Lung microvascular endothelial cell (primary cell): ENCODE measurements at places on chromosomes 11 and 22.

DNA sequence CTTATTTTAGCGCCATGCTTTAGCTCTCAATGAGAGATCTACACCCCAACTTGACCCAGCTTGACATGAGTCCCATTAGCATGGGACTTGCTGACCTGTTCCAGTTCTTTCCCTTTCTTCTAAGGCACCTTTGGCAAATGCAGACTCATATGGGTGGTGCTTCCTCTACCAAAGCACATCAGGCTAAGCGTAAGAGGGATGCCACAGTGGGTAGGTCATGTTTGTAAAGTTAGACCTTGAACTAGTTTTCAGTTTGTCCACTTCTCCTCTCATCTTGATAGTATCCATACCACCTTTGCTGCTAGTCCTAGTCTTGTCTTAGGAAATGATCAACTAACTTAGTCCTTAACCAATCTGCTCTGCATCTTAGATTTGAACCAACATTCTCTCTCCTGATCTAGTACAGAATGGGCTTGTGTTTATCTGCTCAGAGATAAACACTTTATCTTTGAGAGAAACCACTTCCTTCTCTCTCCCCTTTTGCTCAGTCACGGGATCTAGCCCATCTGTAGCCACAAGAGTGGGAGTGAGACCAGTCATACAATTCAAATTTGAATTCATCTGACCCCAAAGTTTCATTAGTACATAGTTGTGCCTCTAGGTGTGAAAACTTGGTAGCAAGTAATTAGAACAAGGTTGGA is 72.1 kb upstream of the CD44 start:
- DNase-seq = no peak

DNA sequence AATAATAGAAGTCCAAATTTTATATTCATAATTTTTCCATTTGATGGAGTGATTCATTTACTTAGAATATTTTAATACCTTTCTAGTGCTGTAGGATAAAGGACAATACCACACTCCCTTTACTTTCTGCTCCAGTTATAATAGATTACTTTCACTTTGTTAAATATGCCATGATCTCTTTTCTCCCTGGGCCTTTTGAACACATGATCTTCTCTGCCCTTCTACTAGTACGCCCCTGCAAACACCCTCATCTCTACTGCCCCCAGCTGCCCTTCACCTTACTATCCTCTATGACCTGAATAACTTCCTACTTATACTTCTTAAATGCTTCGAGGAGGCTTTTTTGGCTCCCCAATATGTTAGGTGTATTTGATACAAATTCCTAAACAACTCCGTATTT is 177.3 kb downstream of the GUCY1A2 start:
- no peak for DNase-seq

- no peak for DNase-seq
These were observed 69.7 kb upstream of the GRK3 start for GRCh38 chr22:25494774-25495173.

DNA sequence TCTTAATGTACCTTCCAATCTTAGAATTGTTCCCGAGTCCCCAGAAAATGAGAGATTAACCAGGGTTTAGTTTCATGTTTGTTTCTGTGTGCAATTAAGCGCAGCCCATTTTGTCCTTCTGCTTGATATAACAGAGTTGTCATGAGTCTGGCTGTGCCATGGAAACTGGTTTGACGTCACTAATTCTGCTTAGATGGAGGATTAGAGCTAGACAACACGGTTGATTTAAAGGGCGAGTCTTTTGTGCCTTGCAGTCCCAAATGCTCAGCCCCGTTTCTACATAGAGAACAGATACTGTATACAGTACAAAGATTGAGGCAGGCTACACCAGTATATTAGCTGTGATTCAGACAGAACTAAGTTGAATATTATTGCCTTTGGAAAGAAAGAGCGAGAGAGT is 45.5 kb upstream of the ALKBH3 start:
- no peak for DNase-seq

GRCh38 chr22:48450188-48450825 is 1377.4 kb downstream of the BRD1 start:
- no peak for DNase-seq

GRCh38 chr11:28123151-28123581 is 15.0 kb downstream of the METTL15 start:
- peak; percentile 22 for DNase-seq

GRCh38 chr11:12167061-12168000 is 56.9 kb downstream of the MICAL2 start:
- peak; percentile 98 for DNase-seq

DNA sequence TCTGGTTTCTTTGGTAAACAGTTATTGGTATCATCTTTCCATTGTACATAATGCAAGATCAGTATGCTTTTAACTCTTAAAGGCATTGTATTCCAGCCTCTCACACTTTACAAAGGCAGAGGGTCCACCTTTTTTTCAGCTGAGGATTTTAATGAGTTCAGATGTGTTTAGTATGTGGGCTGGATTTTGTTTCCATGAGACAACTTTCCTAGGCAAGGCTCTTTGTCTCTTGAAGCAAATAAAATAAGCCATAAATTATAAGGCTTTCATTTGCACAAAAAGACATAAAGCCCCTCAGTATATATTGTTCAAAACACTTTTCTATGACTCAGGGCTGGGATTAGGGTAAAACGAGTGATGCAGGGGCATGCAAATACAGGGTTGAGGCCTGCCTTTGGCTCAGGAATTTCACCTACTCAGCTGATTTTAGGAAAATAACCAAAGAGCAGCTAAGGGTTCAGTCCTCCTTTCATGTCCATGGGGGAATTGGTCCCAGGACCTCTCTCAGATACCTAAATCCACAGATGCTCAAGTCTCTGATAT is 7.6 kb downstream of the MMP20 start:
- no peak for DNase-seq

GRCh38 chr11:3853899-3854659 is 1.4 kb upstream of the STIM1 start:
- no peak for DNase-seq

DNA sequence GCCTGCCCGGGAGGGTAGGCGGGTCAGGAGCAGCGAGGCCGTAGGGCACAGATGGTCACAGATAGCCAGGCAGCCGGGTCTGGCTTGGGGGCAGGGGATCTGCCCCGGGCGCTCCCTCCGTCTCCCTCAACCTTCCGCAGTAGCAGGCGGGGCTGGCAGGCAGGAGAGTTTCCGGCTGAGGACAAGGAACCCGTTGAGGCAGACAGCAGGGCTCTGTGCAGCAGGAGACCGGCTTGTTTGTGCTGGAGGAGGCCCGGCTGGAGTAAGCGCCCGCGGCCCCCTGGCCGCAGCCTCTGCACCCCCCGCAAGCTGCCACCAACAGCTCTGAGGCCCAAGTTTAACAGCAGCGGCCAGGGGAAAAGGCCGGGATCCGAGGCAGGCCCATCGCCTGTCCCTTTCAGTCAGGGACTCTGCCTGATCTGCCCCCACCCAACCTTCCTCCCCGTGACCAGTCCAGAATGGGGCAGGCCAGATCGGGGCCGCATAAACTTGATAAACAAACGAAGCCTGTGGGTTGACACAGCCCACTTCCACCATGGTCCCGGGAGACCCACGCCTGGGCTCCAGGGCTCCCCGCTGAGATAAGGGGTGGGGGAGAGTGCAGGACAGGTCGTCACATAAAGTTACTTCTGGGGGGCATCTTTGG is 13.6 kb downstream of the SCARF2 start:
- no peak for DNase-seq

- peak; percentile 92 for DNase-seq
These were observed 61.1 kb downstream of the ST3GAL4 start for GRCh38 chr11:126416542-126417090.

DNA sequence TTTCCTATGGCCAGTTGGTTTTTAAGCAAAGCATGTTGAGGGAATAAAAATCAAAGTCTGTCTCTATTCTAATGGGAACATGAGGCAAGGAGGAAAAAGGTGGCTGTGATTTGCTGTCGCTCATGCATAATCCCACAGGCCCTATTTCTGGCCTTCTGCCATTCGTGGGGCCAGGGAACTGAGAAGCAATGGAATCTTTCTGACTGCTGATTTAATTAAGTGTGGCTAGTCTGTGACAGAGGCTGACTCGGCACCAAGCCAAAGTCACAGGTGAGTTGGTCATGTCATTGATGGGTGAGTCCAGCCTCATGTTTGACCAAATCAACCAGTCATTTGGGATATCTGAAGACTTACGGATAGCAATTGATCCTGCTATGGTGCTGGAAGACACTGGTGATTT is 429.3 kb upstream of the CADM1 start:
- DNase-seq = no peak

DNA sequence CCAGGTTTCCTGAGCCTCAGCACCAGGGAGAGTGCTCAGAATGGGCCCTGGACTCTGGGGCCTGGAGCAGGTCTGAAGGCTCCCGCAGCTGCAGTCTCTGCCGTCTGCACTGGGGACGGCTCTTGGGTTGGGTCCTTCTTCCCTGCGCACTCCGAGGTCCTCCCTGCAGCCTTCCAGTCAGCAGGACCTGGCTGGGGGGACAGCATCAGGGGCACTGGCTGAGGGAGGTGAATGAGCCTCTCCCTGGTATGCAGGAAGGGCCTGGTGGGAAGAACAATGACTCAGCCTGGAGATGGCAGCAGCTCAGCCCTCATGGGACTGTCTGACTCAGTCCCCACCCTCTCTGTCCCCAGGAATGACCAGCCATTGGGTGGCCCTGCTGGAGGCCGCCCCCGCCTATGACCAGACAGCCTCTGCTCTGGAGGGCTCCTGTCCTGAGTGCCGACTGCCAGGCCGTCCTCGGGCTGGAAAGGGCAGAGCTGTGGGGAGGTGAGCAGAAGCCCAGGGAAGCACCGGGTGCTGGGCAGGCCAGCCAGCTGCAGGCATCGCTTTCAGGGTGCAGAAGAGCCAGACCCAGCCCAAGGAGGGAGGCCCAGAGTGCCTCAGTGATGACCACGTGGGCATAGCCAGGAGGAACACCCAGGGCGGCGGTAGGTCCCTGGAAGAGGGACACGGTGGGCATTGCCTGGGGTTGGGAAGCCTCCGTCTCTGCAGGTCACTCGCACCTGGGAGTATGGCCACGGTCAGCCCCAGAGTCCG is 455.0 kb downstream of the BRD1 start:
- no peak for DNase-seq

DNA sequence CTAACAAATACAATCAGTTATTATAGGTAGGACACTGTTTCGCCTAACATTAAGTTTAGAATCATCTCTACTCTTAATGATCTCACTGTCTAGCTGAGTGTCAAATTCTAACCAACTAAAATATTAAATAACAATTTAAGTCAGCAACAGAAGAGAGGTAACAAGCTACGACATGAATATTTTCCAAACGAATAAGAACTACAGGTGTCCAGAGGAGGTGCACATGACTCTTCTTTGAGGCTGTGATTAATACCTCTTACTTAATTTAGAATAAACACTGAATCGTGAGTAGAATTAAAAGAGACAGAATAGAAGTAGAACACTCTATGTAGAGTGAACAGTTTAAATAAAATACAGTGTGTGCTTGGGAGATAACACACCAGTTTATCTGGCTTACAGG is 619.0 kb upstream of the ARHGAP42 start:
- DNase-seq = no peak

GRCh38 chr11:444396-445144 is 2.8 kb upstream of the ANO9 start:
- peak; percentile 14 for DNase-seq

DNA sequence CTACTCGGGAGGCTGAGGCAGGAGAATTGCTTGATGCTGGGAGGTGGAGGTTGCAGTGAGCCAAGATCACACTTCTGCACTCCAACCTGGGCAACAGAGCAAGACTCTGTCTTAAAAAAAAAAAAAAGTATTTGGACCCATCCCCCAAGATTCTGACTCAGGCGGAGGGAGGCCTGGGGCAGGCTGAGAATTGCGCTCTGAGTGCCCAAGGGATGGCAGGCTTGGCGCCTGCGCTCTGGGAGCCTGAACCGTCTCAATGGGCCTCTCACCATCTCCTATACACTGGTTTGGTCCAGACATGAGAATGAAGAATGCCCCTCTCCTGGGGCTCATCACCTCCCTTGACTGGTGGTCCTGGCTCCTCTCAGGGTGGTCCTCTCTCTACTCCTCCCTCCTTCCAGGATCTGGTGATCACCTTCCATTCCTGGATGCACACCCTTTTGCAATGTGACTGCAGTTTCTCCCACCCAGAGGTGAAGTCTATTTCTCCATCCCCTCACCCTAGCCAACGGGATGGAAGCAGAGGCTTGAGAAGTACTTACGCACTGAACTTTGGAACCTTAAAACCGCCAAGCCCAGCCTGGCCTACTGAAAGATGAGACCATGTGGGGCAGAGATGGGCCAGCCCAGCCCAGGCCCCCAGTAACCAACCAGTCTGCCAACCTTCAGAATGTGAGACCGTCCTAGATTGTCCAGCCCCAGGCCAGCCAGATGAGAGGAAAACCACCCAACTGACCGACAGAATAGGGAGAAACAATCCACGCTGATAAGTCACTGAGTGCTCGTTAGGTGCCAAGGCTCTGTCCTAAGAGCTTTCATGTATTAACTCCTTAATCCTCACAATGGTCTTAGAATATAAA is 4.9 kb downstream of the POLR3H start:
- no peak for DNase-seq

DNA sequence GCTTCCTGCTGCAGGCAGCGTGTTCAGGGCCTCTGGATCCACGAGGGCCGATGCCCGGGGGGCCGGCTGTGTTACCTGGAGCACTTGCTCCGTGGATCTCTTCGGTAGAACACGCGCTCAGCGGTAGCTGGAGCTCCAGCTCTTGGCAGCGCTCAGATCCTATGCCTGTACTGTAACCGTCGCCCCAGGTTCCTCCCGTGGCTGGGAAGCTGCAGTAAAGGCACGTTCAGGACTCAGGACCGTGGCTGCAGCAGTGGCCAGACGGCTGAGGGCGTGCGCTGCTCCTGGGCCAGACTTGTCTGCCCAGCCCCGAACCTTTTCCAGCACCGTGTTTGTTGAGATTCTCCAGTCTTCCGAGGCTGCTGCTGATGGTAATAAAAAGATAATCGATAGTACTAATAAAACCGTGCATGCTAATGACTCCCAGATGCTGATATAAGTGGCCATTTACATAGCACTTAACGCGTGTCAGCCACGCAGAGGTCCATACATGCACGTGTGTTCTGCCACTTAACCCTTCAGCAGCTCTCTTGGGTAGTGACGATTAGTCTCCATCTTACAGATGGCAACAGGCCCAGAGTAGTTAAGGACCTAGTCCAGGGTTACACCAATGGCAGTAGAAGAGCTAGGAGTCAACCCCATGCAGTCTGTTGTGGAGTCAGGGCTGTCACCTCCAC is 1.4 kb downstream of the MOV10L1 start:
- no peak for DNase-seq

DNA sequence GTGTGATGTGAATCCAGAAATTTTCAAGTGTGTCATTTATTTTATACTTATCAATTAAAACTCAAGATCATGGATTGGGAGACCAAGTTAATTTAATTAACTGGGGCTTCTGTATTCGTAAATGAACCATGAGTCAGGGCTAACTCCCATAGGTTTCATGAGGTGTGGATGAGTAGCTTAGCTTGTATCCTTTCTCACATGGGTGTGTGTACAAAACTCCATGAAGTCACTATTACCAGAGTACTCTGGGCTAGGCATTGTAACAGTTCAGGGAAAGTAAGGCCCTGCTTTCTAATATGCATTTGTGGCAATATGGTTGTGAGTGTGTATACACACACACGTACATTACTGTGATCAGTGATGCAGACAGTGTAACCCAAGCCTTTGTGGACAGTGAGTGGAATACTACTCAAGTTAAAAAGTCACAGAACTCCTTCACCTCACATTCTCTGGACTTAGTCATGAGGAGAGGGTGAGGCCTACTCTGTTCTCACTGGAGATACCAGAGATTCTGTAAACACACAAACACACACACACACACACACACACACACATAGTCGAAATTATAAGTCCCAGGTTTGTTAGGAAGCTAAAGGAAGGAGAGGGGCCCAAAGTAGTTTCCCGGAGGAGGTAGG is 3.5 kb downstream of the CNTF start:
- no peak for DNase-seq
